ENCODE measurements at places on chromosomes 1 and 21.

DNA sequence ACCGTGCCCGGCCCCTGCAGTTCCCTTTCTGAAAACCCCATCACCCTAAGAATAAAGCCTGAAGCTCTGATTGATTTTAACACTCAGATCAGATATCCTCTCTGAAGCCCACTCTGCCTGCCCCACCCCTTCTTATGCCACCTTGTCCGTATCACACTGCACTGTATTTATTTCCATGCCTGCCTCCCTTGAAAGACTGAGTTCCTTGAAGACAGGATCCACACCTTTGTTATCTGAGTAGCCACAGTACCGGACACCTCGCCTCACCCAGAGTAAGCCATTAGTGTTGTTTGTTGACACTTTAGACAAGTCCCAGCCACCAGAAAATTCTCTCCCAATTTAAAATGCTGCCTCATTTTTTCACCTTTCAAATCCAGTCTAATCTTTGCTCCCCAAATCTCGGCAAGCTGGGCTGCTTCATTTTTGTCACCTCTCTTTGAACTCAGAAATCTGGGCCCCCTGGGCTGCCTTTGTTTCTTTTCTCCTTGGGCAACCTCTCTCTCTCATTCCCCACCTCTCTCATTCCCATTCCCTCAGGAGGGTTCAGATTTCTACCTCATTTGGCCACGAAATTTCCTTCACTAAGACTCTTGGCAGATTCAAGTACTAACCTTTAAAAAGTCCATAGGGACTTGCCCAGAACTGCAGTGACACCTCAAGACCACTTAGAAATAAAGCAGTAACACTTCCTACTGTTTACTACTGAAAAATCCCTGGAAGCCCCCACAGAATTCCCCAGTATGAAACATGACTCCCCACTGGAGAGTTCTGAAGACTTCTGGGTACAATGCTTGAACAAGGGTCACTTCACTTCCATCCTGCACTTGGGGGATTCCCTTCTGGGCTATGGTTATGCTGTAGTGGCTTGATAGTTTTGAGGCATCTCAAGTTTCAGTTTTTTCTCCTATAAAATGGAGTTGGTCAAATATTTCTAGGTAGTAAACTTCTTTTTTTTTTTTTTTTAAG, 8.7 kb upstream of the PPP1R15B start:
- no peak for DNase-seq

DNA sequence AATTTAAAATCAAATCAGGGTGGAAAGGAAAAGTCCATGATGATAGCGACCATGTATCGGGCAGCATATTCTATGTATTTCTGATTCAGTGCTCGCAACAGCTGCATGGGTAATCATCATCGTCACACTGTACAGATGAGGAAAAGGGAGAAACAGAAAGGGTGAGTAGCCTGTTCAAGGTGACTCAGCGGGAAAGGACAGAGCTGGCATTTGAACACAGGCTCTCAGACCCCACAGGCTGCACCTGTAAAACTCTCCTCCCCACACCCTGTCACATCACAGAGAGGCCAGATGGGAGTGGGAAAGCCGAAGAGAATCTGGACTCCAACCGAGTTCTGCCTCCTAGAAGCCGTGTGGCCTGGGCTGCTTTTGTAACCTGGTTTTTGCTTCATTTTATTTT, 14.0 kb downstream of the RUNX1 start:
- no peak for DNase-seq

DNA sequence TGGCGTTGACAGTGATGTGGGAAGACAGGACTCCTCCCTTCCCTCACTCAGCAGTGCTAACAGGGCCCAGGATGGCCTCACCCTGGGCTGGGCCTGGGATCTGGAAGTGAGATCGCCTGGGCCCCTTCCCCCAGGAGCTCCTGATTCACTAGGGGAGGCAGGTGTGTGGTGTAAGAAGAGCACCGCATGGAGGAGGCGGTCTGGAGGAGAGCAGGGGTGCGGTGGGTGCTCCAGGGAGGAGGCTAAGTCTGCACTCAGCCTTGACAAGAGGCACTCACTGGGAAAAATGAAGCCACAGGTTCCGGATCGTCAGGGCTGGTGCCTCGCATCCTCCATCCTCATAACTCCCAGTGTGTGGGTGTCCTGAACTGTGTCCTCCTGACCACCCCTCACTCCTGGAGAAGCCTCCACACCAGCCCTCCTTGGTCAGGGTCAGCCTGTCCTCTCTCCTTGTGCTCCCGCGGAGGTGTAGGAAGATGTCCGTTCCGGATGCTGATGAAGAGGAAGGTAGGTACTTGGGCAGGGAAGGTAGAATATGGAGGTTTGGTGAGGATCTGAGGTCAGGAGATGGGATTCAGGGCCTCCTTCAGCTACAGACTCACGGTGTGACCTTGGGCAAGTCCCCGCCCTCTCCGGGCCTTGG, 142.1 kb upstream of the WNT4 start:
- DNase-seq: no peak

DNA sequence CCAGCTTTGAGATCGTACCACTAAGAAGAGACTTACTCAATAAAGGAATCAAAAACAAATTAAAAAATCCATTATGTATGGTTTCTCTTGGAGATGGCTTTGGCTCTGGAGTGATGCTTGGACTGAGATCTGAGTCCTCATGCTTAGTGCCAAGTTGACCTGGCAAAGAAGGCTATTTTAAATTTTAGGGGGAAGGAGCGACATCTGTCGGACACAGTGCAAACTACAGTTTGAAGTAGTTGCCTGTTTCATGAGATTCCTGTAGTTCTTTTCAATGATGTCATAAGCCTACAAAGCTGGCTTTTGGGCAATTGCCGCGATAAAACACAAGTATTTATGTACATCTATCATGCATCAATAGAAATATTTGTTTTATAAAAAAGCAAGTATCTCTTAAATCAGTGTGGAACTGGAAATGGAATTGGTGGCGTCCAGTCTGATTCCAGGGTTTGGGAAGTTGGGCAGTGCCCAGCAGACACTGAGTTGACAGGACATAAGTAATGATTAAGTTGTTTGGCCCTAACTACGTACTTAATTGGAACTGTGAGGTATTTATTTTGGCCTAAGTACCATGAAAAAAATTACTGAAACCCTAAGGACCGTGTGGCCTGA, 50.0 kb downstream of the TBCE start:
- DNase-seq: peak; percentile 85

DNA sequence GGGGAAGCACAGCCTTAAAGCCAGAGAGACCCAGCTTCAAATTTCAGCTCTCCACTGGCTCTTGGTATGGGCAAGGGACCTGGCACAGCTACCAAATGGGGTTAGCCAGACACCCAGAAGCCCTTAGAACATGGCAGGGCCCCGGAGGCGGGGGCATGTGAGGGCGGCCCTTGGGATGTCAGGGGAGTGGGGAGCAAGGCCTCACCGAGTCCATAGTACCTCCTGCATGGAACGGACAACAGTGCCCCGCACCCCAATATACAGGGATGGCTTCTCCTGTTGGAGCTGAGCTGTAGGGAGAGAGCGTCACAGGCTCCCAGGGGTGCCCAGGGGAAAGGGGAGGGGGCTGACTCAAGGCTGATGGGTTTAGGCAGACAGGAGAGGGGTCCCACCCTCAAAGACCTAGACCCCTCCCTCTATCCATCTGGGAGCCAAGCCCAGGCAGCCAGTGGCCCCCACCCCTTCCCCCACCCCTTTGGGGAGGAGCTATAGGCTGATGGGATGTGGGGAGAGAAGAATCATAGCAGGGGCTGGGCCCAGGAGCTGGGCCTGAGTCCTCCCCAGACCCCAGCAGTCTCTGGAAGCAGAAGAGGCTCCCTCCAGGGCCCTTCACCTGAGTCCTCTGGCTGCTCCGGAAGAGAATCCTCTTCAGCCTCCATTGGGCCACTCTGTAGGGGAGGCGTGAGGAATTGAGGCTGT, 16.5 kb downstream of the SPOCD1 start:
- no peak for DNase-seq

- peak; percentile 43 for DNase-seq
Measured at GRCh38 chr1:170711682-170712081, 47.8 kb downstream of the PRRX1 start.

DNA sequence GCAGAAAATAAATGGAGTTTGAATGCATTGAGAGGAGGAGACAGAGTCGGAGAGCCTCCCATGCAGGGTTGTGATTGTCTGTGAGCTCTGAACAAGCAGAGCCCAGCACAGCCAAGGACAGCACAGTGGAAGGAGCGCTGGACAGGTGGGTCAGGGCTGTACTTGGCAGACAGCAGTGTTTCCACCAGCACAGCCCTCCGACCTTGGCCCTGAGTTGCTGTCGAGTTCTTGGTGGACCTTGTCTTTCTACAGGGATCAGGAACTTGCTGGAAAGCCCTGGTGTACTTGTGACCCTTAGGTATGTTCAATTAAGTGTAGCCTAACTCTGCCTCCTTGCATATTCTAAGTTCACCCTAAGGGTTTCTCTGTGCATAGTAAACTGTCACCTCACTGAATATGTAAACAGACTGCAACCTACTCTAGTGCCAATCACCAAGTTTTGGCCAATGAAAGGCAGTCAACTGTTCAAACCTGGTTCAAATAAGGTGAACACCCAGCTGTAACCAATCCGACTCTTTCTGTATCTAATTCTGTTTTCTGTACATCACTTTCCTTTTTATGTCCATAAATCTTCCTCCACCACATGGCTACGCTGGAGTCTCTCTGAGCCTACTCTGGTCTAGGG, 86.6 kb upstream of the SLC25A33 start:
- no peak for DNase-seq

DNA sequence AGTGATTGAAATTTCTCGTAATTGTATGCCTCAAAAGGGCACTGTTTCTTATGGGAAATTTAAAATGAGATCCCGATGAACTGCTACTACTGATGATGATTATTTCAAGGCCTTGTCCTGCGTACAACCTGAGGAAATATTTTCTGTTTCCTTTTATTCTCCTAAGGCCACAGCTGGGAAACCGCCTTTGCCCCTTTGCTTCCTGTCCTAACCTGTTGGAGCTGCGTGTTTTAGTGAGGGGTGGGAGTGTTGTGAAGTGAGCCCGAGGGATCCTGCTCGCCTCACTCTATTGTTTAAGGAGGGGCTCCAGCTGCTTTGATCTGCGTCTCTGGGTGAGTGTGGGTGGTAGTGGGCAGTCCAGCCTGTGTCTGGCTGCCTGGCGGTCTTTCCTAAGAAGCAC, 14.4 kb downstream of the LAMC2 start:
- no peak for DNase-seq

GRCh38 chr1:86502721-86503405, 34.1 kb downstream of the CLCA1 start:
- DNase-seq: no peak

DNA sequence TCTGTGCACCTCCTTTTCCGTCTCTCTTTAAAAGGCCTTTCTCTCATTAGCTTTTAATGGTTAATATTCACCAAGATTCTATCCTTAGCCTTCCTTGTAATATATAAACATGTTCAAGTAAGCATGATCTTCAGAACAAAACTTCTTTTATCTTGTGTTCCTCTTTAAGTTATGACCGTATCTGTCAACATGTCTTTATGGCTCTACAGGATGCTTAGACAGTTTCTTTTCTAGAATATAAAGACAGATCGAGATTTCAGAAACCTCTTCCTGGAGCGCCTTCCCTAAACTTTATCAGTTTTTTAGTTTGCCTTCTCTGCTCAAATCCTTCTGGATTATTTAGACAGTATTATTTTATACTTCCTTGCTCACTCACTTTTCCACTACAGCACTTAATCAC, 7.2 kb downstream of the RO60 start:
- DNase-seq: no peak

DNA sequence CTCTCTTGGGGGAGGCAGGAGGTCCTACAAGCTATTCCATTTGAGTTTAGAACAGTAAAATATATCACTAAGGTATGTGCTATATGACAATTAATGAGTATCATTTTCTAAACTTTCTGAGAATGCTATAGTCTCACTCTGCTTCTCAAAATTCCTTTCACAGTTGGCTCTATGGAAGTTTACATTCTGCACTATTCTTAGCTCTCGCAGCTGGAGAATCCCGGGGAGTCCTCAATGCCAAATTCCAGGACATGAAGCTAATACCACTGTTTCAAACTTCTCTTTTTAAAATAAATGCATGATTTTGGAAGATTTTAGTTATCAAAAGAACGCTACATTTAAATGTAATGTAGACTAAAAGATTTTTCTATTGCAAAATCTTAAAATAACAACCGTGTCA, 22.4 kb upstream of the PALMD start:
- no peak for DNase-seq

DNA sequence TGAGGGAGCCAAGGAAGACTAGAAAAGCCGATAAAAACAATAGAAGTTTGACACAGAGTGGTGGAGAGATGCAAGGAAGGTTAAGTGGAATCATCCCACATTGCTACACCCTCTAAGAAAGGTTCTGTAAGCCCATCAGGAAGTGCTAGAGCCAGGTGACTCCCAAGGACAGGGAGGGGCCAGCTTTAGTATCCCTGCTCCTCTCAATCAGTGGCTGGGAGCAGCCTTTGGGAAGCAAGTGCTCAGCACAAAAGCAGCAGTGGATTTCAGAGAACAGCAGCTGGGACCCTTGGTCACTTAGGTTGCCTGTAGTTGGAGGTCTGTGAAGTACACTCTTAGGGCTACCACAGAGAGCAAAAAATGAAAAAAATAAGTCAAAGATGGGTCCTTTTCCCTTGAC, 42.5 kb downstream of the NME7 start:
- no peak for DNase-seq

GRCh38 chr1:217322834-217323233, 308.1 kb downstream of the GPATCH2 start:
- no peak for DNase-seq

- peak; percentile 28 for DNase-seq
Measured at GRCh38 chr1:247228133-247228532, 27.7 kb upstream of the VN1R5 start.

GRCh38 chr1:207659545-207660153, 14.7 kb downstream of the CR1L start:
- no peak for DNase-seq

GRCh38 chr1:90475631-90476030, 241.5 kb downstream of the BARHL2 start:
- DNase-seq: peak; percentile 11

DNA sequence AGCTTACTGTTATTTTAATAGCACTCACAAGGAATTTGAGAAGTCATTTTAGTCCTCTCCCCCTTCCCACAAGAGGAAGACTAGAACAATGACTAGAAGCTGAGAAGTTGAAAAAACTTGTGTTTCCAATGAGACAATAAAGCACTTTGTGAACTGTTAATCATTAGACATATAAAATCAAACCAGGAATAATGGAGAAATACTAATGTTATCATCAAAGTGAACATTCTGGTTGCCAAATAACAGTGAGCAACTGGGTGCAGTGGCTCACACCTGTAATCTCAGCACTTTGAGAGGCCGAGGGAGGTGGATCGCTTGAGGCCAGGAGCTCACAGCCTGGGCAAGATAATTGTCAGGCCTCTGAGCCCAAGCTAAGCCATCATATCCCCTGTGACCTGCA, 54.0 kb upstream of the RASAL2 start:
- no peak for DNase-seq

GRCh38 chr1:50986653-50987052, 16.6 kb downstream of the CDKN2C start:
- DNase-seq: no peak

Data from iris pigment epithelial cell (primary cell).